Glomerular endothelial cell (primary cell): ENCODE measurements at places on chromosomes 7 and 10. TPM values are rescaled to one million over a fixed set of nuclear protein-coding genes. Genes with fewer than 3 reads are reported as not detected.

MEST gene
- total RNA-seq: 15.3 and 52.6 TPM in 2 replicates

DNA sequence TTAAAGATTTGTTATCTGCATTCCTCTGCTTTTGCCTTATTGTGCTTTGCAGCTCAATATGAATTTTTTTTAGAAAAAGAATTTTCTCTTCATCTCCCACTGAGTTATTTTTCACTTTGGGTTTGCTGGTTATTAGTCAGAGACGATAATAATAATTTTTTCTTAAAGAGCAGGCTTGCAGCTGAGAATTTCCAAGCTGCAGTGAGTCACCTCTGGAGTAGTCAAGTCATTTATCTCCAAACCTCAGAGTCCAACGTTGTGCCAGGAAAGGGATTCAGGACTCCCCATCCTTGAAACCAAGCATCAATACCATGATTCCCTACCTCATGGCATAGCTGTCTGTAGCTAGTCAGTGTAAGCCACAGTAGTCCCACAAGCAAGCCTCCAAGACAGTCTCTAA lies 15.2 kb upstream of the EGR2 start:
- DNase-seq: no peak

DNA sequence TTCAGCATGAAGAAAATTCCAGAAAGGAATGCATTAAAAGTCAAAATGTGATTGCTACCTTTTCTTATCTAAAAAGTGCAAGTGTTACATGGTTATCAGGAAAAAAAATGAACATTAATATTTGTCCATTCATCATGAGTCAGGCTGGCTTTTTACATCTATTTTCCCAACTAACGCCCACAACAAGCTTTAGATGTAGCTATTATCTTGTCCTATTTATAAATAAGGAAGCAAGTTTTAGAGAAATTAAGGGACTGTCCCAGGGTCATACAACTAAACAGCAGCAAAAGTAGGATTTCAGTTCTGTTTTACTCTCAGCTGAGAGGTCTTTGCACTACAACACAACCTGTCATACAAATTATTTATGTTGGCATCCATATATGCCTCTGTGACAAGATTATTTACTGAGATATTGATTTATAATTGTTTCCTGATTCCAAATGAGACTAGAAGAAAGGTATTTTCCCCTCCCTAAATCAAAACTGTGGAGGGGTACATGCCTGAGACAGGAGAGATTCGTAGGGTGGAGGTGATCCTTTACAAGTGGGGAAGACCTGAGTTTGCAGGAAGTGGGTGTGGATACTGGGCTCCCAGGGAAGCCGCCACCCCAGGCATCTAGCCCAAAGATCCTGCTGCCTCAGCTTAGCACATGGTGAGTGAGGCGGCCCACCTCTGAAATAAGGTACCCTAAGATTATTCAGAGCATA lies 57.2 kb upstream of the ARID5B start:
- no peak for DNase-seq

- DNase-seq: no peak
These were observed 504.4 kb downstream of the LRMDA start for GRCh38 chr10:75935650-75936400.

- no peak for DNase-seq
These were observed 181.3 kb downstream of the MAGI2 start for GRCh38 chr7:79272066-79272669.
